ENCODE measurements at places on chromosomes 16 and 17.

DNA sequence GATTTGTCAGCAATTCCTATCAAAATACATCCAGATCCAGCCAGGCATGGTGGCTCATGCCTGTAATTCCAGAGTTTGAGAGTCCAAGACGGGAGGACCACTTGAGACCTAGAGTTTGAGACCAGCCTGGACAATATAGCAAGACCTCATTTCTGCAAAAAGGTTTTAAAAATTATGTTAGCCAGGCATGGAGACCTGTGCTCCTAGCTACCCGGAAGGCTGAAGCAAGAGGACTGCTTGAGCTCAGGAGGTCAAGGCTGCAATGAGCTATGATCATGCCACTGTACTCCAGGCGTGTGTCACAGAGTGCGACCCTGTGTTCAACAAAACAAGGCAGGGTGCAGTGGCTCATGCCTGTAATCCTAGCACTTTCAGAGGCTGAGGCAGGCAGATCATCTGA lies 215.2 kb downstream of the CPPED1 start:
- DNase-seq = no peak

- no peak for DNase-seq
Observed at GRCh38 chr16:48901712-48902374, 291.9 kb upstream of the N4BP1 start.

DNA sequence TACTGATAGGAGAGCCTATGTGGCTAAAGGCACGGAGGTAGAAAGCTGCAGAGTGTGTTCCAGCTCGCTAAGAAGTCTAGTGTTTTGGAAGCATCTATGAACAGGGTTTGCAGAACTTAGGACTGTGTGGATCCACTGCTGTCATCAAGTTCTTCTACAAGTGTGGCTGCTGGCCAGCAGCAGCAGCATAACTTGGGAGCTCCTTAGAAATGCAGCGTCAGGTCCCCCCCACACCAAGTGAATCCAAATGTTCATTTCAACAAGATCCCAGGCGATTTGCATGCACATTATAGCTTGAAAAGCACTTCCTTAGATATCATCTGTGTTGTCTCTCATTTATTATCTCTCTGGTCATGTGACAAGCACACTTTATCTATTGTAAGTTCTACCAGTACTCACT lies 131.9 kb upstream of the SHISA6 start:
- DNase-seq = no peak

DNA sequence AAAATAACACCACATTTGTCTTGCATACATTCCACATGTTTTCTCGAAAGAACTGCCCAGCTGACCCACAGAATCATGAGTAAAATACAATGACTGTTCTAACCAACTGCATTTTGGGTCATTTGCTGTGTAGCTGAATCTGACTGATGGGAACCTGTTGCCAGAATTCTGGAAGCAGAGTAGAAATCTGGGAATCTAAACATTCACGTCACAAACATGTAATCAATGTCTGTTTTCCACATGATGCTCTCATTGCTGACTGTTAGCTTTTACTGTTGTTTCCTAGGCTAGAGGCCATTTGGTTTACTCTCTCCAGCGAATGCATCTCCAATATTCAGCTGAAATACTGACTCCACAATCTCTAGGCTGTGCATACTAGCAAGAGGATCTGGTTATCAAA lies 710.1 kb downstream of the KCNJ2 start:
- DNase-seq = no peak

DNA sequence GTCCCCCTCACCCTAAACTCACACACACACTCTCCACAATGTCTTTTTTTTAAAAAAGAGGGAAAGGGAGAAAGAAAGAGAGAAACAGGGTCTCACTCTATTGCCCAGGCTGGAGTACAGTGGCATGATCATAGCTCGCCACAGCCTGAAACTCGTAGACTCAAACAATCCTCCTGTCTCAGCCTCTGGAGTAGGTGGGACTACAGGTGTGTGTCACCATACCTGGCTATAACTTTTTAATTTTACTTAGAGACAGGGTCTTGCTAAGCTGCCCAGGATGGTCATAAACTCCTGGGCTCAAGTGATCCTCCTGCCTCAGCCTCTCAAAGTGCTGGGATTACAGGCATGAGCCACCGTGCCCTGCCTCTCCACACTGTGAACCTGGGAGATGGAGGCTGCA lies 24.9 kb downstream of the LITAF start:
- DNase-seq = no peak

DNA sequence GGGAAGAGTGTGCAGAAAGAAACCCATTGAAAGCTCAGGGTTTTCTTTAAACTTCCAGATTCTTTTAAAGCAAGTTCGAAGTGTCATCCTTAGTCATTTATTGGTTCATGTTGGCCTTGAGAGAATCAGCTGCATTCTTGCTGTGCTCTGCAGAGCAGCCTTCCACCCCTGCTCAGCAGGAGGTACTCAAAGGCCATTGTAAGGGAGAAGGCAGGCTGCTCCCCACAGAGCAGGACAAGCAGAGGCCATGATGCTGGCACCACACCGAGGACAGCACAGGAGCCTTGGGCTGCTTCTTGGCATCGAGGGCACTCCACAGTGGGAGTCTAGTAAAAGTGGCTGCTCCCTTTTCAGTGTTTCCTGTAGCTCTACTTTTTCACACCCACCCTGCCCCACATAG lies 29.6 kb downstream of the NMT1 start:
- DNase-seq = no peak

GRCh38 chr17:32111141-32111771 lies 31.0 kb upstream of the RHOT1 start:
- DNase-seq = peak; percentile 85

DNA sequence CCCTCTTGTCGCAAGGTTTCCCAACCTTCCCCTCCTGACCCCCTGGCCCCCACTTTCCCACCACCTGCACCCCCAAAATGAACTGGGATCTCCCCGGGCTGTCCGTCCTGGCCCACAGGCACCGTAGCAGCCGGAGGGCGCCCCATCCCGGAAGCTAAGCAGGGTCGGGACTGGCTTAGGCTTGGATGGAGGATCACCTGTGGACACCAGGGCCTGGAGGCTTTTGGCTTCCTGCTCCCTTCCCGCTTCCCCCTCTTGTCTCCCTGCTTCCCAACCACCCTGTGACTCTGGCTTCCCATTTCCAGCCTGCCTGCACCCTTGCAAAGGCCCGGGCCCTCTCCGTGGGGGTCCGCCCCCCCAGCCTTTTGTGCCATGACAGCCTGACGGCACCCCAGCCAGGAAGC lies 2291.3 kb downstream of the TP53TG3F start:
- DNase-seq = no peak

DNA sequence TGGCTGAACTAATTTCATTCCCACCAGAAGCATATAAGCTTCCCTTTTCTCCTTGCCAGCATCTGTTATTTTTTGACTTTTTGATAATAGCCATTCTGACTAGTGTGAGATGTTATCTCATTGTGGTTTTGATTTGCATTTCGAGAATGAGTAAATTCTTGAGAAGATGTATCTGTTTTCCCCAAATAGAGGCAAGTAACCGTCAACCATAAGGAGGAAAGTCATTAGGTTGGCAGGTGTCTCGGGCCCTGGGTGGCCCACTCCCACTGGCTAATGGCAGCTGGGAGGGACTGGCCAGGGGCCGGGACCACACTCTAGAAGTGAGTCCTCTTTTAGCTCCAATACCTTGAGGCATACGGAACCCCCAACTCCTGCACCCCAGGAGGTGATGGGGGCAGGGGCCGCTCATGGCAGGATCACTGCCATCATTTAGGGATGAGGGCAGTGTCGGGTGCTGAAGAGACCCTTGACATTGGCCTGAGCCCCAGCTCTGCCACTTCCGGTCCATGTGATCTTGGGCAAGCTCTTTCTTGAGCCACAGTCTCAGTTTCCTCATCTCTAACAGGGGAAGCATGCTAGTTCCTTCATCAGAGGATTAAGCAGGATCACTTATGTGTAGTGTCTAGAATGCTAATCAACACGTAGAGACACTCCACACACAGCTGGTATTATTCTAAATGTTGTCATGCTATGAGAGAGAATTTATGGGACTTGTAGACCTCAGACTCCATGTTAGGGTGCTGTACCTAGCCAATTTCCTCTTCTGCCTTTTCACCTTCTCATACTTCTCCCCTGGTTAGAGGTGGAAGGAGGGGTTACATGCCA lies 44.3 kb downstream of the RGS9 start:
- DNase-seq = no peak

GRCh38 chr16:19588661-19589060 lies 33.2 kb downstream of the VPS35L start:
- no peak for DNase-seq

DNA sequence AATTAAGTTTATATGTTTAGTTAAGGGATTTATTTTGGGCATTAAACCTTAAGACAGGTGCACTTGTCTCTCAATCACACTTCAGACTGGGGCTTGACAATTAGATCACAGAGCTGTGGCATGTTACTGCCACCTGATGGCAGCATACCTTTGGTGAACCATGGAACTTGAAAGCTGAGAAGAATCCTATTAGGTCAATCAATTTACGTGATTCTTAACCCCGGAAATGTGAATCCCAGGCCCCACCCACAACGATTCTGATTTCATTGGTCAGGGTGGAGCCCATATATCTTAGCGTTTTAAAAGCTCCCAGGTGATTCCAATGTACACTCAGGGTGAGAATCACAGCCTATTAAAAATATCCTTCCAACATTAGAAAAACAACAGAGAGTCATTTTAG lies 91.0 kb downstream of the GSG1L start:
- DNase-seq = peak; percentile 25

- no peak for DNase-seq
Observed at GRCh38 chr17:12510535-12510934, 155.2 kb upstream of the MYOCD start.

DNA sequence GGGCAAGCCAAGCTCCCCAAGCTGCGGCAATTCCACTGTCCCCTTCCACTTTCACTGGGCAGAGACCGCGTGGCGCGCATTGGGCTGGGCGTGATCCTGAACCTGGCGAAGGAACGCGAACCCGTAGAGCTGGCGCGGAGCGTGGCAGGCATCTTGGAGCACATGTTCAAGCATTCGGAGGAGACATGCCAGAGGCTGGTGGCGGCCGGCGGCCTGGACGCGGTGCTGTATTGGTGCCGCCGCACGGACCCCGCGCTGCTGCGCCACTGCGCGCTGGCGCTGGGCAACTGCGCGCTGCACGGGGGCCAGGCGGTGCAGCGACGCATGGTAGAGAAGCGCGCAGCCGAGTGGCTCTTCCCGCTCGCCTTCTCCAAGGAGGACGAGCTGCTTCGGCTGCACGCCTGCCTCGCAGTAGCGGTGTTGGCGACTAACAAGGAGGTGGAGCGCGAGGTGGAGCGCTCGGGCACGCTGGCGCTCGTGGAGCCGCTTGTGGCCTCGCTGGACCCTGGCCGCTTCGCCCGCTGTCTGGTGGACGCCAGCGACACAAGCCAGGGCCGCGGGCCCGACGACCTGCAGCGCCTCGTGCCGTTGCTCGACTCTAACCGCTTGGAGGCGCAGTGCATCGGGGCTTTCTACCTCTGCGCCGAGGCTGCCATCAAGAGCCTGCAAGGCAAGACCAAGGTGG lies 9.8 kb downstream of the SARM1 start:
- no peak for DNase-seq

GRCh38 chr17:6075050-6075449 lies 4.9 kb downstream of the WSCD1 start:
- DNase-seq = no peak

- DNase-seq = no peak
Observed at GRCh38 chr17:17987901-17988300, 15.2 kb downstream of the DRC3 start.

DNA sequence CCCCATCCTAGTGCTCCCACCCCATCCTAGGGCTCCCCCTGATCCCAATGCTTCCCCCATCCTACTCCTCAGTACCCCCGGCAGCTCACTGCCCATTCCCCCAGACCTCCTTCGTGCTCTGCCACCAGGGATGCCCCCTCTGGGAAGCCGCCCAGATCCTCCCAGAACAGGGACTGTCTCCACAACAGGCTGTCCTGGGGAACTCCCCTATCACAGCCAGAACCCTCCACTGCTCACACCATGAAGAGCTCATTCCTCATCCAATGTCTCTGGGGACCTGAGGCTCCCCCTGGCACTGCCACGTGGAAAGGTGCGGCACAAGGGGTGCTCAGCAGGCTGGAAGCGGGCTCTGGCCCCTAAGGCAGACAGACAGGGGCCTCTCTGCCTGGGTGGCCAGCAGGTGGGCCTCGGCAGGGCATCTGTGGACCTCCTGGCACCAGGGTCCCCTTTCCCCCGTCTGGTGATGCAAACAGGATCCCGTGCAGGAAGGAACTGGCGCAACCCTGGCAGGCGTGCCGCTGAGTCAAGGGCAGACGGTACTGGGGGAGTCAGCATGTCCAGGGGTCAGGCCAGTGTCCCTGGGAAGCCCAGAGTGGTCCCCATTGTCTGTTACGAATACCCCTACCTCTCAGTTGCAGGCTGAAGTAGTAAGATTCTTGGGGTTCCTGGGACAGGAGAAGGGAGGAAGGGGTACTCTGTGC lies 14.8 kb upstream of the PVALEF start:
- DNase-seq = no peak

DNA sequence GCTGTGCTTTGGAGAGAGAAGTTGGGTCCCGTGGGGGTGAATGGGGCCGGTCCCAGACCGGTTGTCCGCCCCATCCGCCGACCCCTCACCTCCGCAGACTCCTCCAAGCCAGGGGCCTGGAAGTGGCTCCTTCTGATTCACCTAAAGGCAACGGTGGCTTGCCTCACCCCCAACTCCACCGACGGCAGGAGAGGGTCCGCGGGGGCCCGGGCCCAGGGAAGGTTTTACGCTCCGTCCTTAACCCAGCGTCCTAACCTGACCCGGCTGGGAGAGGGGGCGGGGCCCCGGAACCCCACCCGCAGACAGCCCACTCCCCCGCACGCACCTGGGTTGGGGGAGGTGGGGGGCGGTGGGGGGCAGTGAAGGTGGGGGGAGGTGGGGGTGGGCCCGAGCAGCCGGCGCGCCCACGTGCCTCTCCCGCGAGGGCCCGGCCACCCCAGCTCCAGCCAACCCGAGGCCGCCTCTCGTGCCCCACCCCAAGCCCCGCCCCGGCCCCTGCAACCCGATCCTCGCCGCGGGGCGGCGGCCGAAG lies 12.7 kb upstream of the CD300A start:
- DNase-seq = no peak

DNA sequence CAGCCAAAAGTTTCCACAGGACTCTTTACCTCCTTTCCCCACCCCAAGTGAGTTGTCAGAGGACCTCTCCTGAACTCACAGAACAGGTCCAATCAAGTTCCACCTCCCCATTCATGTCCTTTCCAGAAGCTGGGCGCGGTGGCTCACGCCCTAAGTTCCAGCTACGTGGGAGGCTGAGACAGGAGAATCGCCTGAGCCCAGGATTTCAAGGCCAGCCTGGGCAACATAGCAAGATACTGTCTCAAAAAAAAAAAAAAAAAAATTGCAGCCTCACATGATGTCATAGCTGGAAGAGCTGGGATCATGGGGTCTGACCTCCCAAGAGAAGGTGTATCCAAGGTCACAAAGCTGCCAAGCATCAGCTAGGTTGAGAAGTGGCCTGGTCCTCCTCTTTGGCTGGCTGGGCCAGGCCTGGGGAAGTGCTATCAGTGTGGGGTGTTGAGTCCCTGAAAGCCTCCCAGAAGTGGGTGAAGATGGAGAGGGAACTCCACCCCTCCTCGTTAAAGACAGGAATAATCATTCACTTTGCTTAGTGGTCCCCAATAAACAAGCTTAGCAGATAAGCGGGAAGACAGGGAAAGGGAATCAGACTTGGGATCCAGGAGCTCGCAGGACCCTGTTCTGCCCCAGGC lies 5.5 kb upstream of the MNT start:
- no peak for DNase-seq

- no peak for DNase-seq
Observed at GRCh38 chr16:85072076-85072860, 40.0 kb downstream of the CIBAR2 start.
